HS-5 (cell line): ENCODE measurements at places on chromosomes 2 and 18.

GRCh38 chr2:113240915-113241911 is 37.5 kb downstream of the PAX8 start:
- DNase-seq = peak; percentile 100

DNA sequence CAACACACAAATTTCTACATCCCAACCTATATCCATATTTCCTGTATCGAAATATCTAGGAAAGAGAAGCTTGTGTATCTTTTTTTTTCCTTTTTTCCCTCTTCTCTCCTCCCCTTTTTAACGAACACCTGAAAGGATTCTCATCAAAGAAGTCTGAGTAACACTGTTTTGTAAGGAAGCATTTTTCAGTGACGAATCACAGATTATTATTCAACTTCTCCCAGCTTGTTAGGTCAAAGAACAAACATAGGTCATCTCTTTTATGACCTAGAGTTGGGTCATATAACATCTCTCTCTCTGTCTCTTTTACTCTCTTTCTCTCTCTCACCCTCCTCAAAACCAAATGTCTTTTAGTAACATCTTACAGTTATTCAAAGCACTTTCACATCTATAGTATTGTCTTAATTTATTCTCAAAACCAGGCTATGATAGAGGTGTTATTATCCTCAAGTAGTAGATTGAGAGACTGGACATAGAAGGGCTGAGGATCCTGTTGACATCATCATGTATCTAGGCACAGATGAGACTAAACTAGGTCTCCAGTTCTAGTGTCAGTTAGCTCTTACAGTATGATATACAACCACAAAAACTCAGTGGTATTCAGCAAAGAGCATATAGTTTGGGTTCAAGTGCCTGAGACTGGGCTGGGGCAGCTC is 80.1 kb upstream of the SPOPL start:
- DNase-seq = no peak

GRCh38 chr2:5673145-5674025 is 18.8 kb upstream of the SOX11 start:
- no peak for DNase-seq

GRCh38 chr18:36415625-36416024 is 118.1 kb downstream of the FHOD3 start:
- DNase-seq = no peak

DNA sequence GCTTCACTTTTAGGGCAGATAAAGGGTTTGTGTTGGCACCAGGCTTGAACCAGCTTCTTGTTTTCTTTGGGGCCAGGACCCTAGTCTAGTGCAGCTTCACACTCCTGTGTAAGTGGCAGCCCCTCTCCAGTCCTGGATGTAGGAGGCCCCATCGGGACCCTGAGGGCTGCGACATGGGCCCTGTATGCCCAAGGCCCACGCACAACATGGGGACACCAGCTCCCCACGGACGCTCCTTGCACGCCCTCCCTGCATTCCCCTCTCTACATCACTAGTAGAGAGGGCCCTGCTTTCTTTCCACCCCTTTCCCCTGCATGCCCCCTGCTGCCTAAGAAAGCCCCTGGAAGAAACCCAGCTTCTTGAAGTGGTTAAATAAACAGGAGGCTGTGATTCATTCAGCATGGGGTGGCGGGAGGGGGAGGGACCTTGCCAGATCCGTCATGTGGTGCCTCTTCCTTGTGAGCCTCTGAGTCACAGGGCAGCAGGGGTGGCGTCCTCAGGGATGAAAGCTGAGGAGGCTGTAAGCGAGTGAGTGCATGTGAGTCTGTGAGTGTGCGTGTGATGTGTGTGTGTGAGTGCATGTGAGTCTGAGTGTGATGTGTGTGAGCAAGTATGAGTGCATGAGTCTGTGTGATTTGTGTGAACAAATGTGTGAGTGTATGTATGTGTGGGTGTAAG is 42.5 kb downstream of the COPS8 start:
- DNase-seq = peak; percentile 96

- no peak for DNase-seq
These were observed 22.6 kb downstream of the CROCC2 start for GRCh38 chr2:240928476-240929363.

DNA sequence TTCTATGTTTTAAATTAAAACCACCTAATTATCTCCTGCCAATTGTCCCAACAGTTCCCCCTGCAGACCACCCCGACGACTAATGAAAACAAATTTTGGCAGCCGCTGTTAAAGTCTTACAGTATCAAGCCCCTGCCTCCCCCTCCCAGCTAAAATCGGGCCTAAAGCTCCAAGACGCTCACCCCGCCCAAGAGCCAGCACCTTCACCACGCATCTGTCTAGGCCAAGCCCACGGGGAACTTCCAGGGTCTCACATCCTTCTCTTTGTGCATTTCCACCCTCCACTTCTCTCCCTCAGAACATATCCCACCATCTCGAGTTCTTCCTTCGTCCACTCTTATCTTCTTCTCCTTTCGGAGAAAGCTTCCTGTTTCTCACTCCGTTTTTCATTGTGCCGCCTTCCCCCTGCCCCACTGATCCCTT is 445 bp downstream of the PRPF40A start:
- no peak for DNase-seq

- DNase-seq = no peak
These were observed 13.4 kb downstream of the SPTBN1 start for GRCh38 chr2:54469484-54470053.

GRCh38 chr2:235951493-235951892 is 216.7 kb downstream of the GBX2 start:
- no peak for DNase-seq

- DNase-seq = no peak
These were observed 76.5 kb upstream of the B3GNT2 start for GRCh38 chr2:62119311-62119974.

DNA sequence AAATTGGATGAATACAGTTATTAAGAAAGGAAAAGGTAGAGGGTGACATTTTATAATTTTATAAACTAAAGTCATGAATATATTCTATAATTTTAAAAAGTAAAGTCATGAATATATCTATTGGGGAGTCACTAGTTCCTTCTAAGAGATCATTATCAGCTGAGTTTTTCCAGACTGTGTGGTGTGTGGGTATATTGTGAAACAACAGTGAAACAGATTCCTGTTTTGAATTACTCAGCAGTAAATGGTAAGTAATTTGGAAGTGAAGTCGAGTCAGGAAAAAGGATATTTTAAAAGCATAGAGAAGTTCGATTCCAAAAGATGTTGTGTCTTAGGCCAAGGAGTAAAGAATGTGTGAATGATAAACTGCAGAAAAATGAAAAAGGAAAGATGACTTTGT is 1018.2 kb upstream of the NXPH2 start:
- DNase-seq = no peak

GRCh38 chr2:200703127-200703925 is 108.4 kb upstream of the BZW1 start:
- peak; percentile 53 for DNase-seq

DNA sequence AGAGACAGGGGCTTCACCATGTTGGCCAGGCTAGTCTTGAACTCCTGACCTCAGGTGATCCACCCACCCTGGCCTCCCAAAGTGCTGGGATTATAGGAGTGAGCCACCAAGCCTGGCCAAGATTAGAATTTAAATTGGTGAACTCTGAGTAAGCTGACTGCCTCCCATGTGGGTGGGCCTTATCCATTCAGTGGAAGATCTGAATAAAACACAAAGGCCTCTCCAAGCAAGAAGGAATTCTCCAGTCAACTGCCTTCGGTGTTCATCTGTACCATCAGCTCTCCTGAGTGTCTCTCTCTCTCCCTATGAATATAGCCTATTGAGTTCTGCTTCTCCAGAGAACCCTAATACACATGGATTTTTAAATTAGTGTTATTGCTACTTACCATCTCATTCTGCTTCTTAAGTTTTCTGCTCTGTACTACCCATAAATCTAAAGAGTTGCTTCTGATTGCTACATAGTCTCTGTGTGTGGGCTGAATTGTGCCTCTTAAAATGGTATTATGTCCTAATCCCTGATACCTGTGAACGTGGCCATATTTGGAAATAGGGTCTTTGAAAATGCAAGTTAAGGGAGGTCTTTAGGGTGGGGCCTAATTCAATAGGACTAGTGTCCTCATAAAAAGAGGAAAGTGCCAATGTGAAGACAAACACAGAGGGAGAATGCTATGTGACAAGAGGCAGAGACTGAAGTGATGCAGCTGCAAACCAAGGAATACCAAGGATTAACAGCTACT is 36.3 kb downstream of the FBXO11 start:
- DNase-seq = no peak

- DNase-seq = peak; percentile 74
These were observed 32.5 kb downstream of the MERTK start for GRCh38 chr2:111930875-111931274.

GRCh38 chr2:201195331-201195730 is 12.4 kb downstream of the CASP10 start:
- DNase-seq = no peak

- no peak for DNase-seq
These were observed 222.0 kb downstream of the ZNF516 start for GRCh38 chr18:76273036-76273545.

DNA sequence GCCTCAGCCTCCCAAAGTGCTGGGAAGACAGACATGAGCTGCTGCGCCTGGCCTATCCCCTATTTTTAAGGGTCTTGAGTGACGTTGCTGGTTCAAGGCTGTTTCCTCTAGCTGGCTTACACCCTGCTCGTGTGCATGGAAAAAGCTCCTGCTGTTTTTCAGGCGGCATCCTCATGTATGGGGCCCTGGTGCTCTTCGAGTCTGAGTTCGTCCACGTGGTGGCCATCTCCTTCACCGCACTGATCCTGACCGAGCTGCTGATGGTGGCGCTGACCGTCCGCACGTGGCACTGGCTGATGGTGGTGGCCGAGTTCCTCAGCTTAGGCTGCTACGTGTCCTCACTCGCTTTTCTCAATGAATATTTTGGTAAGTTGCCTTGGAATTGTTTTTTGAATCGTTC is 22.0 kb upstream of the NFATC1 start:
- DNase-seq = no peak

GRCh38 chr2:1088192-1088860 is 137.7 kb downstream of the SNTG2 start:
- DNase-seq = no peak

GRCh38 chr18:58178511-58178910 is 134.5 kb downstream of the NEDD4L start:
- DNase-seq = no peak

GRCh38 chr18:77115192-77115953 is 17.2 kb downstream of the MBP start:
- DNase-seq = no peak

GRCh38 chr2:162890690-162891311 is 52.2 kb upstream of the KCNH7 start:
- peak; percentile 60 for DNase-seq

- DNase-seq = no peak
These were observed 80.9 kb upstream of the SMAD7 start for GRCh38 chr18:49031511-49032188.

DNA sequence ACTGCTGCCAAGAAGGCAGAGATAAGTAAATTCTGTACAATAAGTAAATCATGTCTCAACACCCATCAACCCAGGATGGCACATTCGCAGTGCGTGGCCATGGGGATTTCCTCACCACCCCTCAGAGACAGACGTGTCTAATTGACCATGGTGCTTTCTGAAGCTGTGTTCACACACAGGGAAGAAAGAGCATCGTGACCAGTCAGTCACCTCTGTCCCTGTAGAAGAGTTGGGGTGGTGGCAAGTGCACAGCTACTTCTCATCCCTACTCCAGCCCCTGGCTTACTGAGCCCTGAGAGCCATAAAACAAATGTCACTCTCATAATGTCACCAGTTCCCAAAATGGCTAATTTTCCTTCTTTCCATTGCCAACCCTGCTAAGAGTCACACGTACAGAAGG is 31.3 kb upstream of the MLPH start:
- DNase-seq = no peak

- DNase-seq = no peak
These were observed 267.4 kb upstream of the CHAC2 start for GRCh38 chr2:53500181-53500580.

GRCh38 chr2:1987379-1987778 is 243.1 kb upstream of the PXDN start:
- DNase-seq = no peak

GRCh38 chr18:864872-865273 is 39.8 kb upstream of the ADCYAP1 start:
- DNase-seq = no peak

- DNase-seq = no peak
These were observed 84.0 kb downstream of the PTGR3 start for GRCh38 chr18:75124991-75125381.

DNA sequence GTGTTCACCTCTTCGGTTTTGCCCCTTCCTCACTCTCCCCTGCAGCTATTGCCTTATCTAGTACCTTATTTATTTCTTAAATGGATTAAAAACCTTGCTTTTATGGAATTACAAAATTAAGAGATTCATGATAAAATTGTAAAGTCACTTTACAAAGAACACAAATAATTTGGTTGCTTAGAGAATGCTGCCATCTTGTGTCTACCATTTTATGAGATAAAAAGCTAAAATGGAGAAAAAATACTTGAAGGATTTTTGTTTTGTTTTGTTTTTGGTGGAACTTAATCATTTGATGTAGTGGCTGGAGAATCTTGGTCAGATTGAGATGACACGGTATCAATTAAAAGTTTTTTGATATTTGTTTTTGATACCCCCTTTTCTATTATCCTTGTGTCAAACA is 69.6 kb downstream of the R3HDM1 start:
- no peak for DNase-seq

- DNase-seq = no peak
These were observed 17.1 kb downstream of the EDAR start for GRCh38 chr2:108971661-108972566.

DNA sequence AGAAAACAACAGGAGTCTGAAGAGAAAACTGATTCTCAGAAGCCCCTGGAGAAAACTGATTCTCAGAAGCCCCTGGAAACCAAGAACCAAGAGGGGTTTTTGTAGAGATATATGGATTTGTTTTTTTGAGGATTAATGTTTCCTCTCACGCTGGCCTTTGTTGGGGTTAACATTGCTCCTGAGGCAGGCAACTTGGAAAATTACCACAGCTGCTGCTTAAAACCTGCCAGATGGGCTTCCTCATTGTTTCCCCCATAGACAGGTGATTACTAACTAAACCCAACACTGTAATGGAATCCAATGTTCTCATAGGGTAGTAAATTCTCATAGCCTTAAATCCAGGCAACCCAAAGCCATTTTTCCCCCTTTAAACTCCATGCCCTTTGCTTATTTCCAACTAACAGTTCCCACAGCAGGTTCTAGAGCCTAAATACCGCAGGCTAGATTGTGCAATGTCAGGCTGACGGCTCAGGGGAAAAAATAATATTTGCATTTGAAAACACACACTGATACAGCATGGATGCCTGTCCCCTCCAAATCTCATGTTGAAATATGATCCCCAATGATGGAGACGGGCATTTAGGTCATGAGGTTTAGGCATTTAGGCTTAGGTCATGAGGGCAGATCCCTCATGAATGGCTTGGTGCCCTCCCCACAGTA is 272.3 kb upstream of the PKDCC start:
- no peak for DNase-seq

DNA sequence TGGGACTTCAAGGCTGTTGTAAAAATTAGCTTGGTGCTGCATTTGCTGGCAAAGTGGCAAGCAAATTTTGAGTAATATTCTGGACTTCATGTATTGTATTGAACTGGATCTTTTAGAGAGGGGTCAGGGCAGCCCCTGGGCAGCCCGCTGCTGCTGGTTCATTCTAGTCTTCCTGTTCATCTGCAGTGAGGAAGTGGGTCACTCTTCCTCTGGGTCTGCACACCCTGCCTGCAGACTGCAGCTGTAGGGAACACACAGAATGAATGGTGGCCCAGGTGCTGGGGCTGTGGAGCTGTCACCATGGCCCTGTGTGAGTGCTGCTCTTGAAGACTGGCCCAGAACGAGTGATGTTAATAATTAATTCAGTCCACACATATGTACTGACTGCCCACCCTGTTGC is 9.4 kb downstream of the SH3RF3 start:
- no peak for DNase-seq
